ENCODE measurements at places on chromosomes 1 and 21.

- peak; percentile 18 for DNase-seq
Measured at GRCh38 chr1:80392529-80392928, 1386.0 kb upstream of the ADGRL4 start.

- no peak for DNase-seq
Measured at GRCh38 chr1:20405893-20406604, 80.0 kb downstream of the CAMK2N1 start.

DNA sequence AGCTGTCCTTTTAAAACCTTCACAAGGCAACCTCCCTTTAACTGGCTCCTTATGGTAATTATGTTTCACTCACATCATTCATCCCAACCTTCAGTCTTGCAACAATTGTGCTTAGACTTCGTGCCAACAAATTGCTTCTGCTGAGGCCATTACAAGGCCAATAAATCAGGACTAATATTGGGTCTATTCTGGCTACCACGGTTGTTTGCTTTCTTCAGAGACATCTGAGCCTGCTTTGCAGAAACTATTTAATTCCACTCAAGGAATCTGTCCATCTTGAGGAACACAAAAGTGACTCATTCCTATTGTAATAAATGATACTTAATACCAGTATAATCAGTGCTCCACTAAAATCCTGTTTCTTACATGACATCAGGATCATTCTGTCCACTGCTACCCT lies 2.6 kb upstream of the GSTM4 start:
- DNase-seq, result no peak

DNA sequence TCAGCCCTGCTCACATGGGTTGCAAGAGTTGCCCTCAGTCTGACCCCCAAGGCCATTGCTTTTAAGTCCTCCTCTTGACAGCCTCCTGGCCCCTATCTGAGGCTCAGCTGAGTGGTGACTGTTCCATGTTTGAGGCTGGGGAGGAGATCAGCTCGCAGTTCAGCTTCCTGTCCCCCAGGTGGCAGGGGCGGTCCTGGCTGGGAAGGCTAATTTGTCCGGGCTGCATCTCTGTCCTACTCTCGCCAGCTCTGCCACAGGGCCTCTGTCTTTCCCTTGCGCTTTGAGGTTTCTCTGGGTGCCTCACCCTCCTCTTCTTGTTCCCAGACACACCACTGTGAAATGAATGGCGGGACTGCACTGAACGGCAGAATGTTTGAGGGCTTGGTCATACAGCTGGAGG lies 157.3 kb downstream of the KCNJ6 start:
- DNase-seq, result peak; percentile 23

DNA sequence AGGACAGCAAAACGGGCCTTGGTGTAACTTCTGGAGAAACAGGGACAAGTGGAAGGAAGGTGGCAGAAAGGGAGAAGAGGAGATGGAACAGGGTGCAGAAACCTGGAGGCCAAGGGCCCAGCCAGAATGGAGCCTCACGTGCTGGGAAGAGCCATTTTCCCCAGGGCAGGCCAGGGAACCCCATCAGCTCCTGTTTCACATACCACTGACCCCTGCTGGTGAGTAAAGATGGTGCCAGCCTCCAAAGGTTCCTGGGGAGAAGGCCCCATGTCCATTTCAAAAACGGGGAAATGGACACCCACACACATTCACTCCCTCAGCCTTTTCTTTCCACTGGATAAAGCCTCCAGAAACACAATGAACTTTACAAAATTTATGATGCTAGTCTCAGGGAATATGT lies 57.6 kb upstream of the JUN start:
- DNase-seq, result no peak

- no peak for DNase-seq
Measured at GRCh38 chr1:167161242-167161641, 59.4 kb upstream of the POU2F1 start.

DNA sequence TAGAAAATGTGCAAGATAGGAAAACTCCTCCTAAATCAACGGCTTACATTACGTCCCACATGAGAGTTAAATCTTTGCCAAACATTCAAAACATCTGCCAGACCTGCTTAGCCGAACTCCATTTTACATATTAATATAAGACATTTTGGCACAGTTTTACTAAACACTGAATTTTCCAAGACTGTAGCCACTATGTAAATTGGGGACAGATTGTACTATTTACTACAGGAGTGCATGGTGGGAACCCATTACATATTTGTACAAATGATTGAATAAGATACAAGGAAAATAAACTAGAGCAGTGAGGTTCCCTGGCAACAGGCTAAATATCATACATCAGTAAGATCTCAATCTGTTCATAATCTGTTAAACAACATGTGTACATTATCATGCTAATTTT lies 1234.4 kb downstream of the KCNT2 start:
- DNase-seq, result no peak

- no peak for DNase-seq
Measured at GRCh38 chr1:6970221-6970620, 185.0 kb downstream of the CAMTA1 start.

DNA sequence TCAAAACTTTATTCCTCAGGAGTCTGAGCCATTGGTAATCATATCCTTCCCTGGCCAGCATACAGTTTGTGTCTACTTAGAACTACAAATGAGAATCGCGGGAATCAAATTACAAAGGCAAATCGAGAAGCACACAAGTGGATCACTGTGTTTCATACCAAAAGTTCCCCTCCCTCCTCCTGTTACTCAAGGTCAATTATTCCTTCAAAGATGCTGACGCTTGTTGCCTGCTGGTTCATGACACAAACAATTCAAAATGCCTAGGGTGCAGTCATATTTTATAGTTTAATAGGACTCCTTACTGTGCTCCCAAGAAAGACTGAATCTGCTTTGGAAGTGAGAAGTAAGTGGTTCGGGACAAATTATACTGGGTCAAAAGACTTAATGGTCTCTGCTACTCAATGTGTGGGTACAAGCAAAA lies 93.0 kb upstream of the PBX1 start:
- no peak for DNase-seq

GRCh38 chr1:6248932-6249738 lies 5.2 kb downstream of the HES3 start:
- no peak for DNase-seq
